ENCODE measurements at places on chromosomes 2 and 18.
A peak's percentile ranks its signal among the peaks of the same experiment; 100 is the strongest.

- no peak for DNase-seq
These were observed 42.1 kb upstream of the TTC39C start for GRCh38 chr18:23972453-23972852.

GRCh38 chr2:239601201-239601851 is 200.5 kb upstream of the HDAC4 start:
- DNase-seq, result no peak

DNA sequence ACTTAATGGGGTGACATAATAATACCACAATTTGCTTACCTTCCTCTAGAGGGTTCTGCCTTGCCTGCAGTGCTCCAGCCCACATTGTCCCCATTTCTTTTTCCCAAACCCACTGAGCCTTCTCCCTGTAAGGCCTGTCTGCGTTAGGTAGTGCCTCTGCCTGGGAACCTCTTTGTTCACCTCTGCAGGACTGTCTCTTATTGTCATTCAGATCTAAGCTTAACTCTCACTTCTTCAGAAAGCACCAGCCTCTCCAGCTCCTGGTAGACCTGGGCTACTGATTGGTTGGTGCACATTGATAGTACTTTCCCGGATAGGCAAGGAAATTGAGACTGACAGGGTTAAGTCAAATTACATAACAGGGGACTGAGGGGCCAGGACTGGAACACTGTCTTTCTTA is 49.1 kb downstream of the CCDC85A start:
- DNase-seq, result no peak

DNA sequence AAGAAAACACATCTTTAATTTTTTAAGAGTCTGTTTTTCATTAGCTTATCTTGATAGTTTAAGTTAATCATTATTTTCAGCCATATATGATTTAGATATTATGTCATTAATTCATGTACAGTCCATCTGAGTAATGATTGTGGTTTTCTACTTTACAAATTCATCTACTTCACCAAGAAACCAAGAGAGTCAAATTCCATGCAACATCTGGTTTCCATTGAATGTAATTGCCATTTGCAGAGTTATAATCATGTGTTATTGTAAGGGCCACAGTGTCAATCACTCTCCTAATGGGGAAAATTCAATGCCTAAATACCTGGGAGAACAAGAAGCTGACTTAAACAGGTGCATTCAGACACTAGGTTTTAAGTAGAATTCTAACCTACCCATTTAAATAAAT is 217.2 kb upstream of the OSR1 start:
- DNase-seq, result peak; percentile 58

- DNase-seq, result no peak
These were observed 97.9 kb upstream of the IL1R2 start for GRCh38 chr2:101893681-101894381.

DNA sequence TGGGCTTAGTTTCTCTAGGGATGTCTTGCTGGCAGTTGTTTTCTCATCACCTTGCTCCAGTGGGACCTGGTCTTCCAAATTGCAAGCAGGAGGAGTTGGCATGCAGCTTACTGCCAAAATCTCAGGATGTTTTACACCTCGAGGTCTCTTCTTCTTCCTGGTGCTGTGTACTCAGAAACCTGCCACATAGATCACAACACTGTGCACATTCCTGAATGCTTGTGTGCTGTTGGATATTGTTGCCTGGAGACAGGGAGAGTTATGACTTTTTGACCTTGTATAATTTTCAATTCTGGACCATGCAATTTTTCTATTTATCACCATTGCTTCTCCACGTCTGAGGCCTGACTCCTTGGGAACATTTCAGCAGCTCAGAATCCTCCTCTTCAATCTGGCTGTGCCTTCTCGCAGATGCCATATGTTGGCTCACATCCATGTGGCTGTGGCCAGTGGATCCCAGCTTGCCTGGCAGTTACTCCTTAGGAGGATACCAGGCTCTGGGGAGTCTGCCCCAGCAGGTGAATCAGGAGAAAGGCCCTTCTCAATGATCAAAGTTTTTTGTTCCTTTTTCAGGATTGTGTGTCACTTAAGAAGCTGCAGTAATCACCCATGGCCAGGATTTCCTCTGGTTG is 489.3 kb downstream of the TSN start:
- no peak for DNase-seq

GRCh38 chr18:77560341-77560992 is 310.8 kb downstream of the GALR1 start:
- DNase-seq, result no peak

DNA sequence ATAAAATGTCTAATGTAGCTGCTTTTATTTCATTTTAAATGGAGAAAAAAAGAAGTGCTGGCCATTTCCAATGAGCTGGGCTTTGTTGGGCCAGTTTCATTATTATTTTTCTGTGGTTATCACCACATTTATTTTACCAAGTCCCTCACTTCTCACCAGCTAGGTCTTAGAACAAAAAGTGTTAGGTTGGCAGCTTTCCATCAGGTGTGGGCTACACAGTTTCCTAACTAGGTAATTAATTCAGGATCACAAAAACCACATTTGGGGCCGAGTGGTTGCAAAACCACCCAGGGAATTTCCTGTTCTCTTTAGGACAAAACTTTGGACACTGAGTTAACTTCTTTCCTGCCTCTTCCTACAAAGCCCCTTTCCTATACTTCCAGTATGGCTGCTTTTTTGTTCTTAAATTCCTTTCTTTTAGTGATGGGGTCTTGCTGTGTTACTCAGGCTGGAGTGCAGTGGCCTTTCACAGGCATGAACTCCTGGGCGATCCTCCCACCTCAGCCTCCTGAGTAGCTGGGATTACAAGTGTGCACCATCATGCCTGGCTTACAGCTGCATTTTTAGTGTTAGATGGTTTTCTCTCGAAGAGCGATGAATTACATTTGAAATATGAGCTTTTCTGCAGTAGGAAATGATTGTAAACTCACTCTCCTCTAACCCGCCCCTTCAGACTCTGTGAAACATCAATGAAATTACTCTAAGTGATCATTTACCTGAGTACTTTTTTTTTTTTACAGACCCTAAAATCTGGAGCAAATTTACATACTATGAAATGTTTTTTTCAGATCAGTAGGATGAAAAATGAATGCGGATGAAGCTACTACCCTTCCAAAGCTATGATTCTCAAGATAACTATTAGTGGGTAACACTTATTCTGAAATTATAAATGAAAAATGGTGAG is 2.6 kb upstream of the ZFP36L2 start:
- DNase-seq, result peak; percentile 9

DNA sequence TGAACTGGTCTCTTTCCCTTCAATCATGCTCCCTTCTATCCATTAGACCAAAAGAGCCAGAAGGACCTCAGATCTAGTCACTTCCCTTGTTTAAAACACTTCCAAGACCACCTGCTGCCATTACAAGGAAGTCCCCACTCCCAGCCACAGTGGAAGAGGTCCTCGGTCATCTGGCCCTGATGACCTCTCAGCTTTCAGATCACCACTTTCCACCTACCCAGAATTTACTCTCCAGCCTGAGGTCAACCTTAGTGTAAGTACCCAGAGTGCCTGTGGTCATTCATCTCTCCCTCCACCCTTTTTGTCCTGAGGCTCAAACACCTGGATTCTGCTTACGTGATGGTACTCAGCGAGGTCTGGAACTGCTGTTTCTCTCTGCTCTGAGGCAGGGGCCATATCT is 67.1 kb downstream of the MARCO start:
- no peak for DNase-seq

- no peak for DNase-seq
These were observed 4.6 kb upstream of the LAMA3 start for GRCh38 chr18:23684515-23685197.

DNA sequence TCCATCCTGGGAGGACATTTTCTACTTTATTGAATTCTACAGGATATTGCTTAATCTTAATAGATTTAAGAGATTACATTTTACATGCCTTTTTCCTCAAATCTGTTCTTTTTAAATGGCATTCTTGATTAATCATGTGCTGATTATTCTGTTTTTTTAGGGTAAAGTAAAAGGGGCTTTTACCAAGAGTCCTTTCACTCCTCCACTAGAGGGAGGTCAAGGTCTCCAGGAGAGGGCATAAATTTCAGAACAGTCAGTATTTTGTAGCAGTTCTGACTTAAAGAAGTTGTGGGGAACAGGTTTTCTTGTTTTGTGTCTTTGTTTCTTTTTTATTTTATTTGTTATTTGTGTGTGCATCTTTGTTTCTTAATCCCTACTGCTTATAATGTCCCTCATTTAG is 25.4 kb downstream of the WDR75 start:
- peak; percentile 16 for DNase-seq

DNA sequence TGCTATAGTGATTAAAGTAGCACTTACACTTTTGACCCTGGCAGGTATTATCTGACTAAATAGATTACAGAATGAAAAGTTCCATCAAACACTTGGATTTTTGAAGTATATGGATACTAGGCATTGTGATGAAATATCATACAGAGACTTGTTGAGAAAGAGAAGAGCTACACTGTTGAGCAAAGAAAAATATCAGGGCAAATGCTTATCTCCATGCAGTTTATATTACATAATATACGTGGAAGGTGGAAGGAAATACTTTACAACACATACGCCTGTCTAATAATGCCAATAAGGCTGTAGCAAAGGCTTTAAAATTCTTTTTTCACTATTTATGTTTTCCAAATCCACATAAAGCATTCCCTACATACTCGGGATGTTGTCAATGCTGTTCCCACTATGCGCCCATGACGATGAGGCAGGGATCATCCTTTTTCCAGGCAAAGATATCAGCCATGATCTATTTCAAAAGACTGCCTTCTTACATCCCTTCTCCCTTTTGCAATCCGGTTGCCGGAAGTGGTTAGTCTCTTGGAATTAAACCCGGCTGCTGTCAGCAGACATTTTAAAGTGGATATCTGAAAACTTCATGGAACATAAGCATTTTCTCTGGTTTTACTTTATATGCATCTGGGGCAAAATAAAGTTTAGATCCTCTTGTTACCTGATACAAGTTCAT is 92.6 kb upstream of the ITGA4 start:
- DNase-seq, result no peak

GRCh38 chr2:148023861-148024260 is 3.0 kb downstream of the MBD5 start:
- DNase-seq, result no peak

- DNase-seq, result no peak
These were observed 328.6 kb downstream of the CNTNAP5 start for GRCh38 chr2:124353656-124354055.

DNA sequence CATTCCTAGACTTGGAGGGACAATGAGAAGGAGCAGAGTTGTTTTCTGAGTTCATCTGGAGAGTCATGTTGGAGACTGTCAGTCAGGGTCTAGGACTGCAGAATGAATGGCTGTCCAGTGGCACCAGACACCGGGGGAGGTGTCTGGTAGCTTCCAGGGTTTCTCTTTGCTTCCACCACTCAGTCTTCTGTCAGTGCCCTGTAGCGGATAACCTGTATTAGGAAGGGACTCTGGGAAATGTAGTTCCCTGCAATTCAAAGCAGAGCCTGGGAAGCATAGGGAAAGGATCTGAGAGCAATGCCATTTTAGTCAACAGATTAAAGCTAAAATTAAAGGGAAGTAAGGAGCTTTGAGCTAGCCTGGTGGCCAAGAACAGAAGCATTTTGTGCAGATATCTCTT is 257.9 kb downstream of the THSD7B start:
- DNase-seq, result no peak

DNA sequence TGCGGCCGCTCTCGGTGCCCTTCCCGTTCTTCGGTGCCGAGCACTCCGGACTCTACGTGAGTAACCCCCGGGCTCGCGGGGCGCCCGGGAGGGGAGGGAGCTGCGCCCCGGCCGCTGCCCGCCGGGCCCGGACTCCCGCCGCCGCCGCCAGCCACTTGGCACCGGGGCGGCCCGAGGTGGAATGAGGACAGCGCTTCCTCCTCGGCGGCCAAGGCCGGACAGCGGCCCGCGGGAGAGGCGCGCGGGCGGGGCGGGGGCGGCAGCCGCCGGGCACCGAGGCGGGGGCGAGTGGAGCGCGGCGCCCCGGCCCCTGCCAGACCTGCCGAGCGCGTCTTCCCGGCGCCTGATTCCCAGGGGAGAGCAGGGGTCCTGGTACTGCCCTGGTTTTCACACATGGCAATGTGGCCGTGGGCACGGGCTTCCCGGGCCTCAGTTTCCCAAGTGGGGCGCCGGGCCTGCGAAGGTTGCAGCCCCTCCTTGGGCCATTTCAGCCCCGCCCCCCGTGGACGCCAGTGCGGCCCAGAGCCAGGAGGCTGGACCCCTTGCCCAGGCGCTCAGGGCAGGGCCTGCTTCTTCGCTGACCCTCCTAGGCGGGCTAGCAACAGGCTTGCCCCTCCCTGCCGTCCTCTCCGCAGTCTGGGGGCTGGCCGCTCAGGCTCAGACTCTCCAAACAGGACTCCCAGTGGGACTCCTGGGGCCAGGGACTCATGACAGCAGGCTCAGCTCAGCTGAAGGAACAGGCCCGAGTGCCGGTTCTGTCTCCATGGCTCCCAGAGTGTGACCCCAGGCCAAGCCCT is 775 bp downstream of the SNED1 start:
- no peak for DNase-seq

GRCh38 chr2:240302041-240302440 is 133.4 kb upstream of the GPC1 start:
- DNase-seq, result no peak

GRCh38 chr2:135124924-135125886 is 73.1 kb downstream of the RAB3GAP1 start:
- no peak for DNase-seq

Measured in muscle of back (tissue), 13 donors.